ENCODE measurements at places on chromosomes 3 and 15.

- DNase-seq = no peak
Measured at GRCh38 chr3:94935738-94936580, 873.1 kb downstream of the NSUN3 start.

DNA sequence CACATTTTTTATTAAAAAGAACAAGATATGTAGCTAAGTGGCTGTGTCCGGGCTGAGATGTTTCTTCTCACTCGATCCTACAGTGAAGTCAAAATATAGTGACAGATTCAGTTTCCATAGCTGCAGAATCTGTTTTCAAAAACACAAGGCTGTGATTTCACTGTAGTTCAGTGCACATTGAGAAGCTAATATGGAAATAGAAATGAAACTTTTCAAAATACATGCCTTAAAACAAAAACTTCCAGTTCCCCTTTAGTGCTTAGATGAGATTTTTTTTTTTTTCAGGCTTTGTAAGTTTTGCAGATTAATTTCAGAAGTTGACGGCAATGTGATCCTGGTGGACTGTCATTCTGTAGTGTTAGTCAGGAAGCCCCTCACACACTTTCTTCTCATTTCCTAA lies 23.8 kb upstream of the TRAK1 start:
- peak; percentile 78 for DNase-seq

- DNase-seq = no peak
Measured at GRCh38 chr3:134535186-134535970, 49.5 kb downstream of the CEP63 start.

GRCh38 chr3:20912406-20912805 lies 726.4 kb upstream of the SGO1 start:
- DNase-seq = no peak

- peak; percentile 69 for DNase-seq
Measured at GRCh38 chr15:78167227-78167888, 18.2 kb downstream of the IDH3A start.

DNA sequence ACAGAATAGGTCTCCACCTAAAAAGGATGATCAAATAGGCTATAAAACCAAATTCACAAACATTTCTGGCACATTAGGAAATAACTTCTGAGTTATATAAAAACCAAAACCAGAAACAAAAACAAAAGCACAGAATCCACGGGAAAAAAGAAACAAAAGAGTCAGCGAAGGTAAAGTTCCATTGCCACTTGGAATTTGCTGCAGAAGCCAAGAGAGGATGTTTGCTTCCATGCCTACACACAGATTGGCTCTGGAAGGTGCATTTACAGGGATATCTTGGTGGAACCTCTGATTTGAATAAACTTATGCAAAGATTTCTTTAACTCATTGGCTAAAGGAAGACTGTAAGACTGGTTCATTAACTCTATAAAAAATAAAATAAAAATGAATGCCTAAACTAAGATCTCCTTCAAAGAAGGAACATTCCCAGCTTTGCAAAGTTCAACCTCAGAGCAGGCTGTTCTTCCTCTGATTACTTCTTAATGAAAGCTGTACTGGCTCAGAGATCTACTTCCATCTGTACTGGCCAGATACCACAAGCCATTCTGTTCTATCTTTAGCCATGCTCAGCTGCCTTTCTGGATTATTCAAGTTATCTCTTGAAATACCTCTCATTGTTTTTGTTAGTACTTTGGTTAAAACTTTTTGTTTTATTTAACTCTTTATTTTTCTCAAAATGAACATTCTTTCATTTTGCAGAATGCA lies 537.5 kb upstream of the CCDC54 start:
- no peak for DNase-seq

DNA sequence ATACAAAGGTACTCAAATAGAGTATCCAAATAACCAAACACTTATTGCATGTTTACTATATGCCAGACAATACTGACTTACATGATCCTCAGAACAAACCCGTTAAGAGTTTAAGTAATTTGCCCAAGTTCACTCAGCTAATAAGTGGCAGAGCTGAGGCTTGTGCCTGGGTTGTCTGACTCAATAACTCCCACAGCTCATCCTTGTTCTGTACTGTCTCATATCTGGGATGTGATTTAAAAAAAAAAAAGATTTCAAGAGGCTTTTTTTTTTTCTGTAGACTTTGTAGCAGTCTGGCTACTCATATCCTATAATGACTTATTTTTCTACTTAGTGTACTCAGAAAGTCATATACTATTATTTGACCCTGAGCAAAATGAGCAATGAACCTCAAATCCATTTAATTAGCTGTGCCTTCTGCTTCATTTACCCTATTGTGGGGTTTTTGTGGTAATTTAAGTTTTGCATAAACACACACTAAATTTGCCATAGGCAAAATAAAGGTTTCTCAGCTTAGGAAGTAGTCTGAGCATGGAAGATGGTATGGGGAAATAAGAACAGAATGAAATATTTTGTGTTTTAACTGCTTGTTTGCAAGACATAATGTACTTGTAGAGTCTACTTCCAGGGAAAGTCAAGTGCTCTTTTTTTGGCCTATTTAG lies 3.1 kb downstream of the NSUN3 start:
- no peak for DNase-seq

GRCh38 chr15:36932070-36932469 lies 168.3 kb downstream of the MEIS2 start:
- DNase-seq = no peak

GRCh38 chr3:123084192-123084591 lies 17.4 kb downstream of the PDIA5 start:
- no peak for DNase-seq

GRCh38 chr3:147619921-147620560 lies 210.9 kb downstream of the ZIC1 start:
- no peak for DNase-seq

DNA sequence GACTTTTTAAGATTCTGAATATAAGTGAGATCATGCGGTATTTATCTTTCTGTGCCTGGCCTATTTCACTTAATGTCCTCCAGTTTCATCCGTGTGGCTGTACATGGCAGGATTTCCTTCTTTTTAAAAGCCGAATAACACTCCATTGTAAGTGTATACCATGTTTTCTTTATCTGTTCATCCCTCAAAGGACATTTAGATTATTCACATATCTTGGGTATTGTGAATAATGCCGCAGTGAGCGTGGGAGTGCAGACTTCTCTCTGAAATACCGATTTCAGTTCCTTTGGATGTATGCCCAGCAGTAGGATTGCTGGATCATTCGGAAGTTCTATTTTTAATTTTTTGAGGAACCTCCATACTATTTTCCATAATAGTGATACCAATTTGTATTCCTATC lies 136.1 kb downstream of the APBA2 start:
- no peak for DNase-seq

- no peak for DNase-seq
Measured at GRCh38 chr3:125052624-125053303, 3.0 kb downstream of the HEG1 start.

DNA sequence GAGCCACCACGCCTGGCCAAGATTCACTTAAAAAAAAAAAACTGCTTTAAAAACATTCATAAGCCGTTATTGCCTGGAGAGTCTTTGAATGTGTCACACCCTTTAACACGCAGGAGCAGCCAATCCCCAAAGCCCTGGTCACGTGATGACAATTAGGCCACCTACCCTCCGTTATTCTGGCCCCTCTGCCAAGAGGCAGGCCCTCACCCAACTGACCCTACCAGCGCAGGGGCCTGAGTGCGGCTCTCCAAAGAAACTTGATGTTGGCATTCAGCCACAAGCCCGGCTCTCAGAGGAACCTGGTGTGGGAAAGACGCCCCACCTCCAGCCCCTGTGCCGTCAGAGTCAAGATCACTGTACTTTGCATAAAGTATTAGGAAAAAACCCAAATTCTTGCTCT lies 11.6 kb upstream of the MUC4 start:
- no peak for DNase-seq

- no peak for DNase-seq
Measured at GRCh38 chr3:150414959-150415358, 6.9 kb downstream of the TSC22D2 start.

GRCh38 chr15:42063122-42063848 lies 31.1 kb downstream of the PLA2G4D start:
- no peak for DNase-seq

GRCh38 chr15:44804298-44805046 lies 68.1 kb downstream of the TRIM69 start:
- DNase-seq = peak; percentile 12

- DNase-seq = no peak
Measured at GRCh38 chr3:127786353-127787070, 35.8 kb downstream of the MGLL start.
